A549 treated with Hydrocortisone at 1 μM for 4 hours (cell line): ENCODE measurements at places on chromosomes 2 and 18. TPM values are rescaled to one million over a fixed set of nuclear protein-coding genes. Genes with fewer than 3 reads are reported as not detected.

Gene TCF7L1
- total RNA-seq: 8.5 to 11.5 TPM (median 10.2 TPM) in 5 replicates

Gene ITGA4
- 1.3 to 2.6 TPM (median 2.0 TPM) in 5 replicates for total RNA-seq

Gene TCF23
- total RNA-seq: not detected in 5 replicates

Gene SH3RF3
- 0.54 to 0.66 TPM (median 0.62 TPM) in 5 replicates for total RNA-seq

Gene SULT1C4
- total RNA-seq: 0.07 TPM in 1 of 5 replicates, not detected in the others

Gene ZSWIM2
- not detected in 5 replicates for total RNA-seq

Gene SLC11A1
- total RNA-seq: 0.08 to 0.29 TPM (median 0.23 TPM) in 5 replicates

Gene GAD1
- total RNA-seq: 0.36 to 0.63 TPM (median 0.54 TPM) in 5 replicates

Gene ZNF397
- 2.9 to 6.0 TPM (median 4.3 TPM) in 5 replicates for total RNA-seq

Gene CPLX4
- total RNA-seq: not detected in 5 replicates

Gene CCDC74B
- 4.2 to 6.9 TPM (median 6.5 TPM) in 5 replicates for total RNA-seq

Gene SKA1
- total RNA-seq: 10.9 to 16.1 TPM (median 12.0 TPM) in 5 replicates

Gene KLHL30
- total RNA-seq: 0.14 to 0.30 TPM (median 0.25 TPM) in 5 replicates

Gene MMADHC
- total RNA-seq: 77.0 to 105 TPM (median 85.1 TPM) in 5 replicates

Gene SCN9A
- 1.9 to 4.9 TPM (median 4.1 TPM) in 5 replicates for total RNA-seq
